ENCODE measurements at places on chromosomes 2 and 18.

DNA sequence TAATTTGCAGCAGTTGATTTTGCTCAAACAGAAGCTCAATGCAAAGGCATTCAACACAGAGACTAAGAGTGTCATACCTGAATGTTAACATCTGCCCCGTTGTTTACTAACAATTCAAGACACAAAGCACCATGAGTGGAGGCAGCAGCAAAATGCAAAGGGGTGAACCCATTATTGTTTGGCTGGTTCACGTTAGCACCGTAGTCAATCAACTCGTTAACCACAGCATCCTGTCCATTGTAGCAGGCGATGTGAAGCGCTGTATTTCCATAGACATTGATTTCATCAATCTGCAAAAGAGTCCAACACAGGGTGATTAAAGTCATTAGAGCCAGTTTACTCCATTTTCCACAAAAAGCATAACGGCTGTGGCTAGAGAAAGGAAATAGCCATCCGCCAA lies 189.3 kb downstream of the ANKRD44 start:
- DNase-seq = no peak

GRCh38 chr2:168758970-168759820 lies 43.2 kb upstream of the NOSTRIN start:
- DNase-seq = no peak

GRCh38 chr18:25256439-25256838 lies 95.5 kb downstream of the ZNF521 start:
- no peak for DNase-seq

DNA sequence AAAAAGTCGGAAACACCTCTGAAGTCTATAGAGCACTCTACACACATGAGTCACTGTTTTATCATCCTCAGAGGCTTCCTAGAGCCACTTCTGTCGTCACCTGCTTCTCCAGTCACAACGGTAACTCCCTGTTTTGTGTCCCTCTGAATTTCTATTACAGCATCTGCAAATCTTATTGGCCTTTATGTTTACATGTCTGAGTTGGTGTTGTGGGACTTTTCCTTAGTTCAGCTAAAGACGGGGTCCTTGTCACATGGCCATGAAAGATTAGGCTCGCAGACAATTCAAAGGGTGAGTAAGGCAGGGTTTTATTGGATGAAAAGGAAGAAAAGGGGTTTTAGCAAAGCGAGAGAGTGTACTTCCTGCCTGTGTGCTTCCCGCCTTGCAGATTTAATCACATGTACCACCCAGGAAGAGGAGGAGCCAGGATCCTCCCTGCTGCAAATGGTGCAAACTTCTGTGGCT lies 185.6 kb downstream of the LPIN1 start:
- no peak for DNase-seq

GRCh38 chr2:44121899-44122298 lies 46.8 kb upstream of the PPM1B start:
- no peak for DNase-seq

DNA sequence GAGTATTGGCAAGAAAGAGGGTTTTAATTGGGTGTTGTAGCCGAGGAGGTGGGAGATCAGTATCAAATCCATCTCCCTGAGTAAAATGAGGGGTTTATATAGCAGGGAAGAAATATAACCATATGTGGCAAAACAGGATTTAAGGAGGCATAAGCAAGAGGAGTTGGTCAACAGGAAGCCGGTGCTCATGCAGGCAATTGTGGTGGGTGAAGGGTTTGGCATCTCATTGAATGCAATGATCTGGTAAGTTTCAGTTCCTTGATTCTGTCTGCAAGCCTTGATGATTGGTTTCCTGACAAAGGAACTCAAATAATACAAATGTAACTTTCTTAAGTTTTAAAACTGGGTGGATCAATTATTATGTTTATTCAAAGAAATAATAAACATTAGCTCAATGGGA lies 564.4 kb upstream of the LINC00305 start:
- DNase-seq = no peak

DNA sequence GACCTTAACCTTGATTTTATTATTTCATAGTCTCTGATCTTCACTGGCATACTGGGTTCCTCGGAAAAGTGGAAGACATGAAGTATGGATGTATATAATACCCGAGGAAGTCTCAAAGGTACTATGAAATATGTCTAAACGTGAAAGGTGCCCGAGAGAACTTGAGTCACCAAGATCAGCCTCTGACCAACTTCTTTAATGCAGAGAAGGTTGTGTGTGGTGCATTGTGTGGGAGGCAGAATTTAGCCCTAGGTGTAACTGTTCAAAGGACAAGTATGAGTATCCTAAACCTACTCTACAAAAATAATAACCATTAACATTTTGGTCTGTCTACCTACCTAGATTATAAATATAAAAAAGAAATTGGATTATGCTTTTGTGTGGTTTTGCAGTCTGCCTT lies 36.1 kb downstream of the OSBPL6 start:
- DNase-seq = no peak

DNA sequence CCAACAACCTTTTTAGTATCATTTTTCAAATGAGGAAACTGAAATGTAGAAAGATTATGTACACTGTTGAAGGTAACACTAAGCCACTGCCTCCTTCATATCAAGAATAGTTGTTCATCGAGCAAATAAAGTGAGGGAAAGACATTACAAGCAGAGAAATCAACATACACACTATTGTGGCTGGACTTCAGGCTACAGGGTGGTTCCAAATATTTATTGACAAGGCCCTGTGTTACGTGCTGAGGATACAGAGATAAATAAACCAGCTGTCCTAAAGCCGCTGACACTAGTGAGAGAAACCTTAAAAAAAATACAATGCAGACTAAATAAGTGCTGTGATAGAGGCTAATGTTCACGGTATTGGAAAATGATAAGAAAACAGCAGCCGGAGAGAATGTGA lies 1.9 kb upstream of the LNPK start:
- no peak for DNase-seq

DNA sequence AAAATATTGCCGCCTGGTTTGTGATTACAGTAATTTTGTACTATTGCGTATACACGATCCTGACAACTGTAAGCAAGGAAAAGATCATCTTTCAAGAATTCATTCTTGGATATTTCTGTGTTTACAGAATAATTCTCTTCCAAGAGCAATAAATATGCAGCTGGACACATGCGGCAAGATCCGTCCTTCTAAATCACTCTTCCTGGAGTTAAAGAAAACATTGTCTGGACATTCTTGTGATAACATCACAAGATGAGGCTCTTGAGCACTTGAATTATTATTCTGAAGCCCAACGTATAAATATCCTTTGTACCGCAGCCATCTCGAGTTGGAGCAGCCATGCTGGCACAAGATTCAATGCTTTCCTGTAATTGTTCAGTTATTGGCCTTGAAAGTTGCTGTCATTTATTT lies 9.9 kb downstream of the FHL2 start:
- DNase-seq = no peak

DNA sequence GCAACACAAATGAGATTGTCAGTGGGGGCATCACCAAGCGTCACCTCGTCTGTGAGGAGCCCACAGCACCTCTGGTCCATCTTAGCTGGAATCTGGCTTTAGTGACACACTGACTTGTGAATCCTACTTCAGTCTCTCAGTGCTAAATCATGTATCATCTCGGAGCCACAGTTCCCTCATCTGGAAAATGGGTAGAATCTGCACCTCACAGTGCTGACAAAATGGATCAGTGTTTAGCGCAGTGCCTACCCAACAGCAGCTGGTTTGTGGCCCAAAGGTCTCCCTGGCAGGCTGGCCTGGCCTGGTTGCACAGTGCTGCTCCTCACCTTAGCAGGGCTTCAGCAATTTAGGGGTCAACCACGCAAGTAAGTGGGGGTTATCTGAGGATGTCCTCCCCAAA lies 10.0 kb downstream of the DBI start:
- no peak for DNase-seq

- no peak for DNase-seq
These were observed 257.4 kb upstream of the SLC14A2 start for GRCh38 chr18:45357686-45358470.

DNA sequence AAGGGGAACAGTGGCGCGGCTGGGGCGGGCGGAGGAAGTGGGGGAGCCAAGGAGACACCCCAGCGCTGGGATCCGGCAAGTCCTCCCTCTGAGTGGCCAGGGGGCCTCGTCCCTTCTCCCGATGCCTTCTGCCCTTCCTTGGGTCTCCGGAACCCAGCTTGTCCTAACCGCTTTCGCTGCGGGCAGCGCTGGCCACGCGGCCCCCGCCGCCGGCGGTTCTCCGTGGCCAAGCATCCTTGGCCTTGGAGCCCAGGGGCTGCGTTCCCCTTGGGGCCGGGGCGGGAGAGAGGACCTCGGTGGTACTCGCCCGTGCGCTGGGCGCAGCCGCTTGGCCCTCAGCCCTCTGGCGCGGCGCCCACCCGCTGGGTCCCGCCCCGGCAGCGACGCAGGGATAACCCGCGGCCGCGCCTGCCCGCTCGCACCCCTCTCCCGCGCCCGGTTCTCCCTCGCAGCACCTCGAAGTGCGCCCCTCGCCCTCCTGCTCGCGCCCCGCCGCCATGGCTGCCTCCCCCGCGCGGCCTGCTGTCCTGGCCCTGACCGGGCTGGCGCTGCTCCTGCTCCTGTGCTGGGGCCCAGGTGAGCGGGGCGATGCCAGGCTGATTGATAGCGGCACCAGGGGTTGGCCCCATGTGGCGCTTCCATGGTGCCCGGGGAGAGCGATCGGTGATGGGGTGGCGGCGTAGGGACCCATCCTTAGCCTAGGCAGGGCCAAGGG lies 128.7 kb downstream of the UXS1 start:
- DNase-seq = no peak

- DNase-seq = no peak
These were observed 682 bp upstream of the LNPK start for GRCh38 chr2:176002688-176003210.

DNA sequence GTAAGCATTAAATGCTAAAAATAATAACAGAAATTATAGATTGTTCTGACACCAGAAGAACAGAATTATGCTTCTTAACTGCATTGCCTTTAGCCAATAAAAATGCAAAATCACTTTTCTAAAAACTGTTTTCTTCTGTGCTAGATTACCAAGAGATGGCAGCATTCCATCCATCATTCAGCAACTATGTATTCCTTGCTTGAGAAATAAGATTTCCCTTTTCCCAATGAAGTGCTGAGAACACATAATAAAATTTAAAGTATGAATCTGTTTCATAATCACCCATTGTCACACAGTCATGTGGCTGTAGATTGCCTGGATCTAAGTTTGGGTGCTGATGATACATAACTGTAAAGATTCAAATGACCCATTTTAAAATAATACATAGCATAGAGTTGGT lies 504.2 kb downstream of the TDRD15 start:
- DNase-seq = no peak

- no peak for DNase-seq
These were observed 39.7 kb downstream of the CDCA7 start for GRCh38 chr2:173394091-173394974.

DNA sequence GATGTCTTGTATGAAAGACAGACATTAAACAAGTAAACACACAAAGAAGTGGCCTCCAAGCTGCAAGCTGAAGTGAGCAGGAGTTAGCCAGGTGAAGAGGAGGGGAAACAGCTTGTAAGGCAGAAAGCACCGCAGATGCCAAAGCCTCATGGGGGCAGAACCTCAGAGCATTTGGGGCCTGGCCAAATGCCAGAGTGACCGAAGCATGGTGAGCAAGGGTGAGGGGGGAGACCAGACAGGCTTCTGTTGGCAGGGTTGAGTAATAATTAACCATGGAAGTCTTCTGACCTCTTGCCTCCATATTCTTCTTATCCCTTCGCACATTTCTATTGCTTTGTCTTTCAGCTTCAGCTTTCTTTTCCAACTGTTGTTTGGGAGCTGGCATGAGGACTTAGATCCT lies 5.6 kb downstream of the QPCT start:
- DNase-seq = no peak

DNA sequence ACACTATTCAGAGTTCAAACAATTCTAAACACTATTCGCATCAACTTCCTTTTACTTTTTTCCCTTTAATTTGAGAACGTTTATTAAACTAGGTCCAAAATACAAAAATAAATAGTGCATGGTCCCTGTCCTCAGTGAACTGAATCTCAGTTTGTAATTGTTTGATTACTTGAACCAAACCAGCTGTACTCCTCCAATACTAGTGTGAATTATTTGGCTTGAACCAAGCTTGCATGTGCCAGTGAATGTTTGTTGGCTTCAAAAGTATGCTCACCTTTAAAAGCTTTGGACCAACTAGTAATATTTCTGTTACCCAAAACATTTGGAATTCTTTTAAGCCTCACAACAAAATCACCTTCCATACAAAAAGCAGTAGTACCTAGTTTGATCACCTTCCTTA lies 15.5 kb downstream of the CCNT2 start:
- no peak for DNase-seq

GRCh38 chr2:237665713-237666143 lies 38.3 kb downstream of the LRRFIP1 start:
- DNase-seq = no peak

DNA sequence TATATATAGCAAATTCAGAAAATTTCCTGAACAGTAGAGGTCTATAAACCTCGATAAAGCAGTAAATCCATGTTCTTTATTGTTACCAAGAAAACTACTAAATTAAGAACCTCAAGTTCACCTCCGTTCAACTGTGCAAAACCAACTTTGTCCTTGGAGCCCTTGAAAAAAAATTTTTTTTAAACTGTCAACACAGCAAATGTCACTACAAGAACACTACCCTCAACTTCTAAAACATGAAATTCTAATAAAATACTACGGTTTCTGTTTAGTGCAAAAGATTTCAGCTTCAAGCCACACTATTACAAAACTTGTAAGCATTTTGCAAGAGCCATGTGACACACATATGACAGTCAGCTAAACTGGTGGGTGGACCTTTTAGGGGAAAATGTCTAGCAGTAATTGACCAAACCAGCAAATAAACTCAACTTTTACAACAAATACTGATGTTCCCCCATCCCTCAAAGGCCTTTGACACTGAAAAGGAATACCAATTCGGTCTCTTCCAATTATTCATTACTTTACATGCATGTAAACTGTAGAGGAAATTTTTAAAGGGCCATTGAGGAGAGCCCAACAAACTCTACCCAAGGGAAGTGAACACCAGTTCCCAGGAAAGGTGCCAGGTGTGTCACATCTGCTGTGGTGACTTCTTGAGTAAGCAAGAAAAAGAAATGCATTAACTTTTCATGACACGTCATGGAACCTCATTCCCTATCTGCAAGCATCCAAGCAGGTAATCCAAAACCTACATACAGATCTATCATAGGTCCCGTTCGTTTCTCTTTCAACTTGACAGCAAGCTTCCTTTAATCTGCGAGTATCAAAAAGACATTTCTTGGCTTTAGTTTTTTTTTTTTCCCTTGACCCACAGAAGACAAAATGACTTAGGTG lies 1.4 kb downstream of the RAB1A start:
- DNase-seq = no peak

Data from activated T-cell treated with anti-CD3 and anti-CD28 coated beads, Interleukin-2, amount 50 U/mL, for 4 hours (primary cell).